Activated gamma-delta T cell (primary cell): ENCODE measurements at places on chromosomes 5 and 9.

- DNase-seq, result no peak
These were observed 210.3 kb downstream of the CDK5RAP2 start for GRCh38 chr9:120369608-120370220.

GRCh38 chr5:37014321-37014720, 137.8 kb downstream of the NIPBL start:
- DNase-seq, result no peak

GRCh38 chr9:12271421-12271891, 421.7 kb upstream of the TYRP1 start:
- DNase-seq, result no peak

- DNase-seq, result peak; percentile 39
These were observed 977 bp downstream of the MGAT4B start for GRCh38 chr5:179805529-179806249.
